Activated CD4-positive, alpha-beta T cell treated with anti-CD3 and anti-CD28 coated beads for 36 hours (primary cell): ENCODE measurements at places on chromosomes 7 and 10.

DNA sequence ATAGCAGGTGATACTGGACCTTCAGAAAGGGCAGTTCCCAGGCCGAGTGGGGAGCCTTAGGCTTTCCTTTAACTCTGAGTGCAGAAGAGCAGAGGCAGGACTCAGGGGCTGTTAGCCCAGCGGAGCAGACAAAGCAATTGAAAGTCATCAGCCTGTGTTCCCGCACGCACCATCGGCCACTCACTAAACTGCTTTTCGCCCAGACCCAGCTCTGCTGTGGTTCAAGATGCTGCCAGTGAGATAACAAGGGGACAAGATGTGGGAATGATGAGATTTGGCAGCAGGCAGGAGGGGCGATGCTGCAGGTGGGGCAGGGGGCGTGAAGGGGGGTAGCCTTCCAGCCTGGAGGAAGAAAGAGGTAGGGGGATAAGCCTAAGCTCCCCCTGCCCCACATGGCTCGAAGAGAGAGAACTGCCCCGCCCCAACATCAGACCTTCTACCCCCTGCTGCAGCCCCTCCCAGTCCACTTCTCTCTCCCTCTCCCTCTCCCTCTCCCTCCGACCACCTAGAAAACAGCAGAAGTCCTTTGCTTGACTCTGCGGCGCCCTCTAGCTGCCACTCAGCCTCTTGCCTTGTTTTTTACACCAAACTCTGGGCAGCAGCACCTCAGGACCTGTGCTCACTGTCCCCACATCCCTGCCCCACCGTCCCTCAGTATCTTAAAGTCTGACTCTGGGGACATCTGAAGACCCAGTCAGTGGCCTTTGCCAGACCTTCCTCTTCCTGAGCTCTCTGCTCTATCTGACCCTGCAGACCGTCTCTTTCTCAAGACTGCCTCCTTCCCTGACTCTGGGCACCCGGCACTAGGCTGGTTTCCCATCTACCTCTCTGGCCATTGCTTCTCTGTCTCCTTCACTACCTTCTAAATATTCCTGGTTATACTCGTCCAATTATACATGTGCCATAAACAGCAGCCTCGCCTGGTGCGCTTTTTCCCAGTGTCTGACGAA lies 110.5 kb downstream of the C10orf105 start:
- H3K27me3 ChIP-seq = no peaks in the 10 kb centered on the region
- DNase-seq = peak; percentile 86
- no peaks in the 10 kb centered on the region for H3K36me3 ChIP-seq

DNA sequence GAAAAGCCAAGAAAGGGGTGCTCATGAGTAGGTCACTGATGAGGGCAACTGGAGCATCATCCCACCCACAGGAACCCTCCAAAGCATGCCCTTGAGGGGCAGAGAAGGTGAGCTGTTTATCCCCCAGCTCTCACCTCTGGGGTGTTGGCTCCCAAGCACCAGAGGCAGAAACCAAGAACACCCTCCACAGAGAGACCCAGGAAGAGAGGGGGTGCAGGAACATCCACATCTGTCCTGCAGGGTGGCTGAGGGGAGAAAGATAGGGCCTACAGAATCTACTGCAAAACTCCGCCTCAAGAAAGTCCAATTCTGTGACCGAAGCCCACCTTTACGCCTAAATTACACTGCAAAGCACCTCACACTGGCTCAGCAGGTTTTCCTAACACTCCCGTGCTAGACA lies 40.1 kb downstream of the GPAM start:
- H3K27ac ChIP-seq = no peak overlapping the region
- no peaks in the 10 kb centered on the region for H3K36me3 ChIP-seq
- H3K27me3 ChIP-seq = no peaks in the 10 kb centered on the region
- no peak overlapping the region for H3K4me3 ChIP-seq
- no peaks in the 10 kb centered on the region for H3K4me1 ChIP-seq

GRCh38 chr10:44882166-44882720 lies 28.9 kb upstream of the TMEM72 start:
- no peaks in the 10 kb centered on the region for H3K36me3 ChIP-seq
- no peak overlapping the region for H3K4me3 ChIP-seq
- H3K4me1 ChIP-seq = peaks cover 6% of the 10 kb centered on the region
- H3K27me3 ChIP-seq = peaks cover 7% of the 10 kb centered on the region
- no peak overlapping the region for H3K27ac ChIP-seq
- DNase-seq = no peak

- no peak for DNase-seq
- H3K4me3 ChIP-seq = no peak overlapping the region
- no peaks in the 10 kb centered on the region for H3K36me3 ChIP-seq
- H3K27me3 ChIP-seq = no peaks in the 10 kb centered on the region
Measured at GRCh38 chr7:91342346-91342745, 78.1 kb downstream of the FZD1 start.

DNA sequence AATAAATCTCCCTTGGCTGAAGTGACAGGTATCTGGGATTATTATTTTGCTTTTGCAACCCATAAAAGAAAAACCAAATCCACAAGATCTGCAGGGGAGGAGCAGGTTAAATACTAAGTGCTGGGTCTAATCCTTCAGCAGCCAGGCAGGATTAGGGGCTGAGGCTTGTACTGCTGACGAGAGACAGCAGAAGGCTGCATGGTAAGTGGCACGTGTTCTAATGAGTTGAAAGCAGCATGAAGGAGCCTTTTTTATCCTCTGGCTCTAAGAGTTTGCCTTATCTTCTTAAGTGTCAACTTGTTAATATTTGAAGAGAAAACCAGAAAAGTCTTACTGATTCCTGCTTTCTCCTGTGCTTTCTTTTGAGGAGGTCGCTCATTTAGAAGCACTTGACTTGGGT lies 50.0 kb downstream of the LYZL2 start:
- no peak for DNase-seq
- no peak overlapping the region for H3K27ac ChIP-seq
- H3K36me3 ChIP-seq = no peaks in the 10 kb centered on the region
- no peak overlapping the region for H3K4me3 ChIP-seq
- H3K4me1 ChIP-seq = peaks cover 3% of the 10 kb centered on the region

- H3K4me3 ChIP-seq = no peak overlapping the region
- H3K4me1 ChIP-seq = peaks cover 4% of the 10 kb centered on the region
- no peaks in the 10 kb centered on the region for H3K36me3 ChIP-seq
- H3K27ac ChIP-seq = no peak overlapping the region
- peaks cover 12% of the 10 kb centered on the region for H3K27me3 ChIP-seq
Measured at GRCh38 chr10:129028451-129028850, 438.6 kb upstream of the MGMT start.

DNA sequence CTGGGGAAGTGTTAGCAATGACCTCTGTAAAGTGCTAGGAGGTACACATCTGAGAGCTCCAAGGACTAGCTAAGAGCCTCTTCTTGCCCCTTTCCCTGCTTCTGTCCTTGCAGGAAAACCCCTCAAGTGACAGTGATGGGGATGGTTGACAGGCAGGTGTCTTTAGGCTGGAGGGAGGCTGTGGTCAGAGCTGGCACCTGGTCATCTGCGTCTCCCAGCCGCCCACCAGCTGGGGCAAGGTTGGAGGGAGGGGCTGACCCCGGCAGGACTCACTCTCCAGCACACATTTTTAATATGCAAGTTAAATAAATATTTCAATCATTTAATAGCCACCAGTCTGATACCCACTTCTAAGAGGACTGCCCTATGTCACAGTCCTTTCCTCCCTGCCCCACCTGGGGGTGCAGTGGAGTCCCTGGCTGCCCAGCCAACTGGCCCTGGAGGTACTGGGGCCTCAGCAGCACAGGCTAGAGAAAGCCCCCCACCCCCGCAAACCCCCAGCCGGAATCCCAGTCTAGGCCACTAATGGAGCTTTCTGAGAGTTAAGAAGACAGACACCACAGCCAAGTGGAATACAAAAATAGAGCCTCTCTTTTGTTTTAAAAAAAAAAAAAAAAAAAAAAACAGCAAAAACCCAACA lies 6.3 kb downstream of the FGF8 start:
- H3K4me1 ChIP-seq = peaks cover 5% of the 10 kb centered on the region
- DNase-seq = no peak
- H3K27ac ChIP-seq = no peak overlapping the region
- H3K36me3 ChIP-seq = no peaks in the 10 kb centered on the region

- H3K27ac ChIP-seq = no peak overlapping the region
- H3K27me3 ChIP-seq = no peaks in the 10 kb centered on the region
- H3K36me3 ChIP-seq = no peaks in the 10 kb centered on the region
- H3K4me3 ChIP-seq = no peak overlapping the region
Measured at GRCh38 chr10:126090911-126091728, 194.8 kb downstream of the FANK1 start.

DNA sequence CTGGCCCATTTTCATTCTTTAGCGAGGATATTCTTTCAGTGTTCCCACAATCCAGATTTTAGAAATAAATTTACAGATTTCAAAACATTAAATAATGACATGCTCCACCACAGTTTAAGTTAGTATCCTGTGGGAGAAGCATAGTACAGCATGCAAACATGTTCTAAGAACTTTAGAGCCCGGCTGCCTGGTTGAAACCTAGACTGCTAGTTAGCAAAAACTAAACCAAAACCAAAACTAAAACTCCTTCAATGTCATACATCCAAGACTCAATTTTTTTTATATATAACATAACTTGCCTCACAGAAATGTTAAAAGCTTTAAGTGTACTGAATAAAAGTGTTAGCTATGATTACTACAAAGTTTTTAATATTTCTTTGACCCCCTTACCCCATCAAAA lies 17.0 kb downstream of the TRA2A start:
- H3K4me3 ChIP-seq = no peak overlapping the region
- H3K27me3 ChIP-seq = no peaks in the 10 kb centered on the region
- peak; percentile 40 for DNase-seq
- peaks cover 22% of the 10 kb centered on the region for H3K4me1 ChIP-seq
- H3K36me3 ChIP-seq = peaks cover 75% of the 10 kb centered on the region

- no peak overlapping the region for H3K4me3 ChIP-seq
- H3K36me3 ChIP-seq = peaks cover 52% of the 10 kb centered on the region
- no peaks in the 10 kb centered on the region for H3K4me1 ChIP-seq
- H3K27me3 ChIP-seq = no peaks in the 10 kb centered on the region
Measured at GRCh38 chr7:112833082-112833481, 42.9 kb upstream of the TMEM168 start.

DNA sequence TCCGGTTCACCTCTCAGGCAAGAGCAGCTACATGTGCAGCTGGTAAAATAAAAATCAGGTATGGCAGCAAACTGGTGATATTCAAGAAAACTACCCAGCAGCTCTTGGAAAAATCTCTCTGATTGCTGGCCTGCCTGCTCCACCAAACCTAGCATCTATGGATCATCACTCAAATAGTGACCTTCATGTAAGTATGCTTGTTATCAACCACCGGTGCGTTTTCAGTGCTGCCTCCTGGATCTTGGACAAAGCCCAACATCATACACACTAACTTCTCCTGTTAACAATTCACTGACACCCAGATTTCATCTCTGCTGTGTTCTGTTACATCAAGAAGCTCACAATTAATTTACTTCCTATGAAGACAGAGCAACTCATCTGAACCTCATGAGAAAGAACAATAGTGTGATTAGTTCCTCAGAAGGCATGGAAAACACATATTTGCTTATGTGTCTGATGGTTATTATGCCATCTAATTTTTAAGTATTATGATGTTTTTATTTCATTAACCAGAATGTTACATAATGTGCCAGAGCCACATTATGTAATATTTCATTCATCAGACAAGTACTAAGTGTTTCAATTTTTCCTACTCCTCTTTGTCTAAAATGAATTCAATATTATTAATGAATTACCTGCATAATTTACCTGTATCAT lies 8.8 kb downstream of the CDK6 start:
- H3K27ac ChIP-seq = peak overlapping the region; percentile 48
- H3K4me1 ChIP-seq = peaks cover 81% of the 10 kb centered on the region

DNA sequence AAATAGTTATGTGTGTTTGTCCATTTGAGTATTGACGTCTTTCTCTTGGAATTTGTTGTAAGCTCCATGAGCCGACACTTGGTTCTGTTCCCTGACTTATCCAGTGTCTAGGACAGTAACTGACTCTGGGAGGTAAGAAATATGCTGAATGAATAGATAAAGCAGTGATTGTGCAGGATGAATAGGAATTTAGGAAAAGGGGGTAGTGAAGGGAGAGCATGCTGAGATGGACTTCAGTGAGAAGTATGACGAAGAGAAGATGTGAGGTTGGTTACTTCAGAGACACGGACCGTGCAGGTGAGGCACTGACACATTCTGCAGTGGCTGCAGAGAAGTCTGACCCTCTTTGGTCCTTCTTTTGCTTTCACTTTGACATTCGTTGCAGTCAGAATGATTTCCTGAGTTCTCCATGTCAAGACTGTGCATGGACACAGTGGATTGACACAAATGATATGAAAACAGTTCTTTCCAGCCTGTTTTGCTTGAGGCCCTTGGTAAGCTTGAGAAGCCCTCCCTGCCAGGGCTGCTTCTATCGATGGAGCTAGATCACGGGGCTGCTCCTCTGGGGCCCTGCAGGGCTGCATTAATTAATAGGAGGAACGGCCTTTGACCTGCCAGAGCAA lies 261.5 kb upstream of the SORCS1 start:
- H3K27me3 ChIP-seq = no peaks in the 10 kb centered on the region
- H3K36me3 ChIP-seq = no peaks in the 10 kb centered on the region
- H3K4me1 ChIP-seq = no peaks in the 10 kb centered on the region
- no peak for DNase-seq

- H3K4me1 ChIP-seq = peaks cover 49% of the 10 kb centered on the region
- peaks cover 33% of the 10 kb centered on the region for H3K36me3 ChIP-seq
- no peak for DNase-seq
- peak overlapping the region; percentile 88 for H3K4me3 ChIP-seq
Measured at GRCh38 chr7:44043902-44044301, 600 bp upstream of the DBNL start.

GRCh38 chr7:114653364-114654088 lies 238.9 kb downstream of the FOXP2 start:
- no peak for DNase-seq
- H3K4me1 ChIP-seq = no peaks in the 10 kb centered on the region
- H3K27ac ChIP-seq = no peak overlapping the region
- H3K4me3 ChIP-seq = no peak overlapping the region
